ENCODE measurements at places on chromosomes 7 and 10.

- DNase-seq, result no peak
Measured at GRCh38 chr7:2049111-2049781, 183.5 kb downstream of the MAD1L1 start.

DNA sequence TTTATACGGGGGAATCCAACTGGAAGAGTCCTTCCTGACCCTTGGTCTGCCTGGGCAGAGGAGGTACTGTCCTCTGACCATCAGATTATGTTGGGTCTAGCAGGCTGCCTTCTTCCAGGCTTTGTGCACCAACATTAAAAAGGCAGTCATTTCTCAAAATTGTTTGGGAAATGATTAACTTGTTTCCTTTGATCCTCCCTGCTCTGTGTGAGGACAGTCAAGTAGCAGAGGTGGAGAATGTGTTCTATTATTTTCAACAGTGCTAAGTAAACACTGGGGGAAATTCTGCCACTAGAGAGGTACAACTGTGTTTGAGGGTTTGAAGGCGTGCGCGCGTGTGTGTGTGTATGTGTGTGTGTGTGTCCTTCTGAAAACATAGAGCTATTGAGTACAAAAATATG is 20.6 kb downstream of the ACSL5 start:
- no peak for DNase-seq

- DNase-seq, result no peak
Measured at GRCh38 chr10:129926066-129927055, 37.7 kb downstream of the EBF3 start.

DNA sequence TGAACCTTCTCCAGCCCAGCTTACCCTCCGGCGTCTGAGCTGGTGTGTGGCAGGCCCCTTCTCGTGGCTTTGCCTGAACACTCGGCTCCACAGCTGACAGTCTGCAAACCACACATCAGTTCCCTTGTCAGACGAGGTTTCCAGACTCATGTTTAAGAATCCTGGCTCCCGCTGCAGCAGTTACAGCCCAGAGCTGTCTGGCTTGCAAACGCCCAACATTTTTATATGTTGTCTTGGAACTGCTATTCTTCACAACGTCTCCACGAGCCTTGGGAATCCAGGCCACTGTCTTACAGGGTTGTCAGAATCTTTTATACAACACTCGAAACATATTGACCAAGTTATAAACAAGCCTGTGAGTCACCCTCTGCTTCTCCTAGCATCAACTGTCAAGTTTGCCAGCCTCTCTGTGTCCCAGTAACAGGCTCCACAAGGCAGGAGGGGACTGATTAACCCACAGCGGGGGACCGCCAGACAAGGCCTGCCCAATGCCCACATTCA is 68.1 kb downstream of the TNS3 start:
- DNase-seq, result no peak

DNA sequence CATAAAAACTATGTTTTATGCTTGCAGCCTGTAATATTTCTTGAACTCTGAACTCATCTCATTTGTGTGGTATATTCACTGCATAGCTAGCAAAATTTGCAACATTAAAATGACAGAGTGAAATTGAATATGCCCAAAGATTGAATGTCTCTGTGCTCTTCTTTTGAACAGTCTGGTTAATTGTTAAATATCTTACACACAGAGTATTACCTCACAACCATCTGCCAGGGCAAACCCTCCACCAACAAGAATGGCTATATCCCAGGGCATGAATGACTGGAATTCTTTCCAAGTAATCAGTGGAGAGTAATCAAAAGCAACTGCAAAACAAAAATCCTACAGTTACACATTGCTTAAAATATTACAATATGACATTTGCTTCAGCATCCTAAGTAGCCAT is 76.9 kb downstream of the SLC13A1 start:
- DNase-seq, result peak; percentile 12

- DNase-seq, result no peak
Measured at GRCh38 chr7:69860941-69861622, 262.8 kb downstream of the AUTS2 start.

All from NCI-H1694 (cell line).